Uterus (tissue), 4 donors: ENCODE measurements at places on chromosomes 6 and 20. TPM values are rescaled to one million over a fixed set of nuclear protein-coding genes. Genes with fewer than 3 reads are reported as not detected.

CGA gene
- not detected for total RNA-seq

DNA sequence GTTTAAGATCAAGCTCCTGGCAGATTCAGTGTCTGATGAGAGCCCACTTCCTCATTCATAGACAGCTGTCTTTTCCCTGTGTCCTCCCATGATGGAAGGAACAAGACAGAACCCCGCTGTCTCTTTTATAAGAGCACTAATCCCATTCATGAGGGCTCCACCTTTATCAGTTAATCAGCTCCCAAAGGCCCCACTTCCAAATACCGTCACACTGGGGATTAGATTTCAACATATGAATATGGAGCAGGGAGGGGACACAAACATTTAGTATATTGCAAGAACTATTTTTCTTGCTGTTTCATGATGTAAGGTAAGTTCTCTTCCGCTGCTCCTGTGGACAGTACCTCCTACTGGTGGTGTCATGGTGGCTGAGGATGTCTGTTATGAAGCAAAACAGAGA lies 158.3 kb upstream of the IRAK1BP1 start:
- no peak for DNase-seq

GRCh38 chr20:38202982-38203293 lies 37.9 kb upstream of the TGM2 start:
- no peak for DNase-seq

DNA sequence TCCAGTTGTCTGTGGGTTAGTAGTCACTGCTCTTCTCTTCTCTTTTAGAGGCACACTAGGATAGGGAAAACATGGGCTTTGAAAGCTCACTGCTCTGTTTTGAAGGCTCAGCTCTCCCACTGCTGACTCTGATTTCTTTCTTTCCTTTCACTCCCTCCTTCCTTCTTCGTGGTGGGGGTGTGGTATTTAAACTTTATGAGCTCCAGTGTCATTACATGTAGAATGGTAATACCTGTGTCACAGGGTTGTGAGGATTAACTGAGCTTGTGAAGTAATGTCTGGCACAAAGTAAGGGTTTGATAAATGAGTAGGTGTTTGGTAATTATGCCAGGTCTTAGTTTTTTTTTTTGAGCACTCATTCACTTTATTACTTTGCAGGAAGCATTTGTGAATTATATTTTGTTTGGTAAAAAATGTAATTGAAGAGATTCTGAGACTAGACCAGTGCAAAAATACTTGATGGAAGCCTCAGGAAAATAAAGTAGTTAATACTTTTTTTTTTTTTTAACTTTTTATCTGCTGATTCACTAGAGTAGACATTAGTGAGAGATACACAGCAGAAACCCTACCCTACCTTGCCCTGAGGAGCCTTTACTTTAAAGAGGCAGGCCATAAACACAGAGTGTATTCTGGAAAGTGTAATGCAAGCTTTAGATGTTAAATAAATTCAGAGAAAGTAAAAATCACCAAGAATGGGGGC lies 17.3 kb downstream of the SMAP1 start:
- no peak for DNase-seq

CAGE1 gene
- total RNA-seq, result not detected

LPA gene
- total RNA-seq, result not detected

DNA sequence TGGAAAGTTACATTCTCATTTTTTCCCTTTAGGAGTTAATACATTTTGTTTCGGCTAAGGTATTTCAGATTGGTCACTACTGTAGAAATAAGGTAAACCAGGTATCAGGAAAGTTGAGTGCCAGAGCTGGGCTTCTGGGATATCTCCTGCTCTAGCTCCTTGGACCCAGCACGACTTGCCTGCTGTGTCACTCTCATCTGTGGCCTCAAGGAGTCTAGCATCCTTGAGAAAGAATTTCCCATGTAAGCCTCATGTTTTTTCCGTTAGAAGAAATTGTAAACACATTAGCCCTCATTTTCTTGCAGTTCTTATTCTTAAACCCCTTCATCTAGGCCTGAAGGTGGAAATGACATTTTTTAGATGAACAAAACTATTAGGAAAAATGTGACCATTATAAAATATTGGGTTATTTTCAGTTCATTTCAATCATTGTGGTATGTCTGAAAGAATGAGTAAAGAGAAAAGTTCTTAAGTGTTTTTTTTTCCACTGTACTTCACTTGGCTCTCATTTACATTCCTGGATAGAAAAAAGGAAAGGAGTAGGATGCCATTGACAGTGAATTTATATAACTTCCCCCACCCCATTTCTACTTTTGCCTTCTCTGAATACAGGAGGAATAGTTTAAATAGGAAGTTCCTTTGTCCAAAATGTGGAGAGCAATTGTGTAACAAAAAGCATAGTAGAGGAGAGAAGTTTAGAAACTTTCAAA lies 46.7 kb downstream of the CD2AP start:
- no peak for DNase-seq

SLC17A2 gene
- not detected for total RNA-seq

BMP6 gene
- 2.2 TPM for total RNA-seq

ACAT2 gene
- total RNA-seq, result 14.5 TPM

- DNase-seq, result no peak
Measured at GRCh38 chr6:149445095-149445466, 39.7 kb downstream of the ZC3H12D start.

GRCh38 chr20:61891916-61892649 lies 173.6 kb downstream of the TAF4 start:
- DNase-seq, result no peak

MYMX gene
- not detected for total RNA-seq

DNA sequence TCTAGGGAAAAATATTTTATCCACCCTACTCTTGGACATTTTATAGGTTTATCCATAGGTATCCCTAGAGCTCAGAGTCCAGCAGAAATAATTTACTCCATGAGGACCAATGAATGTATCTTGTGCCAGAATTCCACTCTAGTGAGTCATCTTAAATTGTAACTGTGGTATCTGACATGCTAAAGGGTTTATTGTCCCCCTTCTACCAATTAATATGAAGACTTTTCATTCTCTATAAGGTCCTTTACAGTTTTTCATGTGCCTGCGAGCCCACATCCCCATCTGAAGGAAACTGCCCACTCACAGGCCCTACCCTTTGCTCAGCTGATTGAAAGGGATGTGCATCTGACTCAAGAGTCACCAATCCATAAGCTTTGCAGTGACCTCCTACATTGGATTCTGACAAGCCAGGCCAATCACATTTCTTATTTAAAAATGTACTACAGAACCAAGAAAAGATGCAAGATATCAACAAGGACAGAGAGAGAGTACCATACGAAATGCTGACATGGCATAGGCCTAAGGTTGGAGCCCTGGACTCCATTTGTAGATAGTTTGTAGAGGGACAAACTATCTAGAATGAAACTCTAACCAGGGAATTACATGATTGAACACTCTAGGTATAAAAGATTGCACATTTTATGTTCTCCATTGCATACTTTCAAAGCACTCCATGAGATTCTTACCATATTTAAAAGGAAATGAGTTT lies 93.4 kb upstream of the DEFB112 start:
- DNase-seq, result no peak

STX7 gene
- 22.3 TPM for total RNA-seq

SLC44A4 gene
- total RNA-seq, result 46.1 TPM

ADGRG6 gene
- 7.1 TPM for total RNA-seq

GRCh38 chr6:44169154-44169553 lies 10.5 kb downstream of the CAPN11 start:
- DNase-seq, result no peak

- no peak for DNase-seq
Measured at GRCh38 chr6:1383729-1384548, 5.4 kb upstream of the FOXF2 start.
